ENCODE measurements at places on chromosomes 5 and 9.

DNA sequence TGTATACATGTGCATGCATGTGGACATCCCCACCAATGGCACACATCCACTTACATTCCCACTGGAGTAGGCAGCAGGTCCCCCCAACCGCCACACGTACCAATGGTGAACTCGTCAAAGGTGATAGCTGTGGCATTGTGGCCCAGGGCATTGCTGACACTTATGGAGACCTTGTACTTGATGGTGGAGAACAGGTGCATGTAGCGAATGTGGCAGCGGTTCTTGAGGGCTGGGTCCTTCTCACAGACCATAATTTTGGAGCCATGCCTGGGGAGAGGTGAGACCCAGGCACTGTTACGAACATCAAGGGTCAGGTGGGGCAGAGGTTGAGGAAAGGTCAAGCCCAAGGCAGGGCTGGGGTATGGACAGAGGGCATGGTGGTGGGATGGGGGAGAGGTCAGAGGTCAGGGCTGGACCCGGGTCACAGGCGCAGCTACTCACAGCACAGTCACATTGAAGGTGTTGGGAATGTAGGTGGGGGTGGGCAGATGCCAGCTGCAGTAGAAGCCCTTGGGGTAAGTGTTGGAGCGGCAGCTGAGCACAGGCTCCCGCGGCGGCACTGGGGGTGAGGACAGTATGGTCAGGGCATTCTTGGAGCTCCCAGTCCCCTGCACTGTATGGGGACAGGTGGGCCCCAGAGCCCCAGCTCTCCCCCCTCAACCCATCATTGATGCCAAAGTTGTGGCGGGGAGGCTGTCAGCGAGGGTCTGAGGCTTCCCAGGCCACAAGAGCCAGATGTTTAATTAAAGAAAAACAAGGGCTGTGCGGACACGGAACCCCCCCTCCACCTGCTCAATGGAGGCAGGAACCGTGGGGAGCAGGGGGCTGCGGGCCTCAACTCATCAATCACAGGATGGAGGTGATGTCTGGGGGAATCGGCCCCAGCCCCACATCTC is 31.9 kb downstream of the CNTFR start:
- no peak for DNase-seq

DNA sequence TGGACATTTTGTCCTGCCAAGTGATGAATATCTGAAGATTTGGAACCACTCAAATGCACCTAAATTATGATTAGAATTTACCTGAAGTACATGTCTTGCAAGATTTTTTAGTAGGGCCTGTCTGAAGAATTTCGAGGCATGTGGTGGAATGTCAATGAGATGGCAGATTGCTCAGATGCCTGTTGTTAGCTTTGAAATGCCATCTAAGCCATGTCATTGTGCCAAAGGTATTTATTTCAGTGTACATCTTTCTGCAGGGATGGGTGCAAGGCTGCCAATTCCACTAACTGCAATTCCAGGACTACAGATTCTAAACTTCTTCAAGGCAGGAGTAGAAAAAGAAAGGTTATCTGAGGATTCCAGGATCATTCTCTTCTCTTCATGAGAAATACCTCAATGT is 9.1 kb upstream of the GNAQ start:
- no peak for DNase-seq

DNA sequence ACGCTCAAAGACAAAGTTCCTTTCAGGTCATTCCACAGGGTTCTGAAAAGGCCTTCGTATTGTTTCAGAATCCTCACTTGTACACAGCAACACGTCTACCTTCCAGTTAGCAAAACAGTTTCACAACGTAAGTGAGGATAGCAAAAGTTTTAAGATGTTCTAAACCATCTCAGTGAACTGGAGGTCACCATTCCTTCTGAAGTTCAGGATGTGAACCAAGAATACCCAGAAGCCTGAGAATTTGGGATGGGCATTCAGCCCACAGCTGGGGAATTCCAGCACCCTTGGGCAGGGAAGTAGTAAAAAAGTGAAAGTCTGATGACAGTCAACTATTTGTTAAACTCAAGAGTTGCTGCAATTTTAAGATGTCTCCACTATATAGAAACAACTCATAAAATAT is 224.5 kb downstream of the BNC2 start:
- no peak for DNase-seq

DNA sequence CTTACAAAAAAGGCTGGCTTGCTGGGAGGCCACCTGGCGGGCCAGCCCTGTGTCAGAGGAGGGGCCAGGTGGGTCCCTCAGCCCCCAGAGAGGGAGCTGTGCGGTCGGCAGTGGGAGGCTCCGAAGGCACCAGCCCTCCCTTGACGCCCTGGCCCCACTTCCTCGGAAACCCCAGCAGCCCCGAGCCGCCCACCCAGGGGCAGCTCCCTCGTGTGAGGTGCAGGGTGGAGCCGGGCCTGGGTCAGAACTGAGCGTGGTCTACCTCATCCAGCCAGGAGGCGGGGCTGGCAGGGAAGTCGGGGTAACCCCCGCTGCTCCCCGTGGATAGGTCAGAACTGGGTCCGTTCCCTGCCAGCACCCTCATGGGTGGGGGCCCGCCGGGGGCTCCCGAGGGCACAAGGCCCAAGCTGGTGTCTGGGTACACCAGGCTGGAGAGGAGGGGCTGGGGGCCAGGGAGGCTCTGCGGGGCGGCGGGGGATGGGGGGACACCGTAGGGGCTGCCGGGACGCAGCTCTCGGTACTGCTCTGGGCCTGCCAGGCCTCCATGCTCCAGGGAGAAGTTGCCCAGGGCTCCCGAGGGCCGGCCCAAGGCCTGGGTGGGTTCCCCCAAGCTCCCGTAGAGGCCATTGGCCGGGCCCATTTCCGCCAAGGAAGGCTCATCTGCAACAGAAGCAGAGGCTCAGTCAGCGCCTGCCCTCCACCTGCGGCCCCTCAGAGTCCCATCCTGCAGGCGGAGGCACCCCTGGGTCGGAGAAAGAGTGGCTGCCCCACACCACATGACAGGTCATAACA is 7.6 kb downstream of the LHX3 start:
- DNase-seq: no peak

GRCh38 chr9:35908504-35909125 is 675 bp upstream of the SPAAR start:
- DNase-seq: no peak
